ENCODE measurements at places on chromosomes 12 and 14. TPM values are rescaled to one million over a fixed set of nuclear protein-coding genes. Genes with fewer than 3 reads are reported as not detected.

- no peak for DNase-seq
These were observed 397.7 kb downstream of the MDGA2 start for GRCh38 chr14:47277703-47278102.

DNA sequence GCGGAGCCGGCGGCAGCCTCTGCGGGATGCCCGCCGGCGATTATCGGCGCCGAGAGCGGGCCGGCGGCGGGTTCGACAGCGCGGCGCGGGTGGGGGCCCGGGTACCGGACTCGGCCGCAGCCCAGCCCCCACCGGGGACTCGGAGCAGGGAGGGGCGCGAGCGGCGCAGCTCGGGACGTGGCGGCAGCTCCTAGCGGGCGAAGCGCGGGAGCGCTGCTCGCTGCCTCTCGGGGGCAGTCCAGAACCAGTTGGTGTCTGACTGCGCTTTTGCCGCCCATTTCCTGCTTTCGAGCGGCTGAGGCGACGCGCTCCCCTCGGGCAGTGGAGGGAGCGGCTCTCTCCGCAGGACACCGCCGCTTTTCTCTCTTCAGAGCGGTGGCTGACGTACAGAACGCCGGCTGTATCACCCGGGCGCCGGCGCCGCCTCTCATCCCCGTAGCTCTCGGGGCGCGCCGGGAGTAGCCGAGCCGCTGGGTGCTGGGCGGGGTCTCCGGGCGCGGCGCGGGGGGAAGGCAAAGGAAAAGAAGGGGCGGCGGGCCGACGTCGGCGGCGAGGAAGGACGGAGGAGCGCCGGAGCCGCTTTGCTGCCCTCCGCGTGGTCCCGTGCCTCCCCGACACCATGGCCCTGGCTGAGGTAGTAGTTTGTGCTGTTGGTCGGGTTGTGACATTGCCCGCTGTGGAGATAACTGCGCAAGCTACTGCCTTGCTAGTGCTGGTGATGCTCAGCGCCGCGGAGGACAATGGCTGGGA lies 136.6 kb downstream of the MON2 start:
- peak; percentile 77 for DNase-seq

- no peak for DNase-seq
These were observed 27.1 kb downstream of the RASSF8 start for GRCh38 chr12:25985316-25986175.

DNA sequence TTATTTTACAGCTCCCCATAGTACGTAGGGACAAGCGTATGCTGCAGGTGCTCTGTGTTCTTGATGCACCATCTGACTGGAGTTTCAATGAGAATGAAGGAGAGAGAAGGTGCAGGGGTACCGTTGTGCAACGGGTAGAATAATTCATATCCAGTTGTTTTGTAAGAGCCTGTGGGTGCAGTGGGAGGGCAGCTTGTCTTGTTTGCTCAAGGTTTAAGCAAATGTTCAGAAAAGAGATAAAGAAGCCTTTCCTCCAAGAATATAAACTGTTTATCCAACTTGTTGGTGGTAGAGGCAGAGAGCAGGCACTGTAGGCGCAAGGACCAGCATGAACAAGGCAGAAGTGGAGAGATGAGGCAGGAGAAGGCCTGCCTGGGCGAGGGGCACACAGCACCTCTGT lies 64.2 kb downstream of the ADCK1 start:
- no peak for DNase-seq

DNA sequence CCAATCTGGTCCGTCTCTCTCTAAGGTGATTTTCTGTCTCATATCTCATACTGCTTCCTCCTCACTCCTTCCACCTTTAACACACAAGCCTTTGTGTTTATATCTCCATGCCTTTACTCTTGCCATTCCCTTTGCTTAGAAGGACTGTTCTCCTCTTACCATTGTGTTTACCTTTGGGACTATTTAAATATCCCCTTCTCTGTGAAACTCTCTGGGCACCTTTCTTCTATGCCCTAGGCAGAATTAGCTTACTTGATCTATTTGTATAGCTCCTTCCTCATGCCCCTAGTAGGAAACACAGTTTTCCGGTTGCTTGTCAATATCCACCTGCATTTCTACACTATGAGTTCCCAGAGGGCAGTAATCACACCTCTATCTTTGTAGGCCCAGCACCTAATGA lies 3.9 kb upstream of the AMHR2 start:
- DNase-seq = no peak

TAS2R7 gene
- total RNA-seq = not detected

Measured in right atrium auricular region (tissue), 2 donors.